Progenitor cell of endocrine pancreas (in vitro differentiated cells): ENCODE measurements at places on chromosomes 12 and 14. TPM values are rescaled to one million over a fixed set of nuclear protein-coding genes. Genes with fewer than 3 reads are reported as not detected.

DNA sequence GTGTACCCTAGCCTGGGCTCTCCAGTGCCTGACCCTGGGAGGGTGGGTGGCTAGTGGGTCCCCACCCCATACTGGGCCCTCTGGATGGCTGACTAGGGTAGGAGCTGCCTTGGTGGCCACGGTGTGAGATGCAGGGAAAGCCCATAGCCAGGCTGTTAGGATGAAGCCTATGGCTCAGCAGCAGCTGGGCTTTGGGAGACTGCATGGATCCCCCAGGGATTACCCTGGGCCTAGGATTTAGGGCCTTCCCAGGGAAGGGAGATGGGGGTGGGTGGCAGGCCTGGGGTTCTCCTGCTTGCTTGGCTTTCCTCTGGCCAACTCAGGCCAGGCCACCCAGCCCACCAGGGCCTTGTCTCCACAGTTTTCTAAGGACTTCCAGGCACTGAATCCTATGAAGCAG, 6.3 kb downstream of the GSTZ1 start:
- no peak for DNase-seq

DNA sequence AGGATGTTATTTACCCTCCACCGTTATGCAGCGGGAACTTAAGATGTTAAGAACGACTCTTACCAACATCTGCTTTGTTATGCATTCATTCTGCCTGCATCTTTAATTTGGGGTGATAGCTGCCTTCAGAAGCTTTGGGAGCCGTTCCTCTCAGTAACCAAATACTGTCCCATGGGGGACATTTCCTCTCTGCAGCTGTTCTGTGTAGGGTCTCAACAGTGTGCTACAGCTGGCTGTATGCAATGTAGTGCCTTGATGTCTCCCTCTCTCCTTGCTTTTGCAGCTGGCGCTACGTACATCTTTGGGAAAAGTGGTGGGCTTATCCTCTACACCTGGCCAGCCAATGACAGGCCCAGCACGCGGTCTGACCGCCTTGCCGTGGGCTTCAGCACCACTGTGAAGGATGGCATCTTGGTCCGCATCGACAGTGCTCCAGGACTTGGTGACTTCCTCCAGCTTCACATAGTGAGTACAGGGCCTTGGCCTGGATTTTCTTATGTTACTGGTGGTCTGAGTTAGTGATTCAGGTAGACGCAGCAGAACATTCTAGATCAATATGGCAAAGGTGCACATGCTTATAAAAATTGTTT, 744.3 kb downstream of the DIO2 start:
- DNase-seq: no peak

DNA sequence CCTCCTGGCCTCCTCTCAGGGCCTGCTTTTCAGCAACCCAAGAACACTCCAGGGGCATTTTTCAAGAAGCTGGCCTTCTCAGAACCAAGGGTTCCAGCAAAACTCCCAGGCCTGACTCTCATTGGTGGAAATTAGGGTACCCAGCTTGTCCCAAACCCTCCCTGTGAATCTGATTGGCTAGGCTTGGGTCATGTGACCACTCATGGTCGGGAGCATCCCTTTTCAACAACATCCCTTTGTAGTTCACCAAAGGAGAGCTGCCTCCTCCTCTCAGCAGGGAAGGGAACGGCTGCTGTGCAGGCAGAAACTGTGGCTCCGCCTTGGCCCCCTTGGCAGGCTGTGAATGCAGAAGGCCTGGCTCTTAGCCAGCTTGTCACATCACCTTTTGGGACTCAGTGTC, 94.5 kb downstream of the AACS start:
- no peak for DNase-seq

TAS2R10 gene
- 1.6 and 3.1 TPM in 2 replicates for total RNA-seq

C12orf56 gene
- total RNA-seq: 0.84 and 1.00 TPM in 2 replicates

FZD10 gene
- 0.24 and 0.73 TPM in 2 replicates for total RNA-seq

DIO2 gene
- 0.19 and 0.75 TPM in 2 replicates for total RNA-seq

CYP27B1 gene
- 2.0 and 2.5 TPM in 2 replicates for total RNA-seq
